ENCODE measurements at places on chromosomes 3 and 15.
A peak's percentile ranks its signal among the peaks of the same experiment; 100 is the strongest.

DNA sequence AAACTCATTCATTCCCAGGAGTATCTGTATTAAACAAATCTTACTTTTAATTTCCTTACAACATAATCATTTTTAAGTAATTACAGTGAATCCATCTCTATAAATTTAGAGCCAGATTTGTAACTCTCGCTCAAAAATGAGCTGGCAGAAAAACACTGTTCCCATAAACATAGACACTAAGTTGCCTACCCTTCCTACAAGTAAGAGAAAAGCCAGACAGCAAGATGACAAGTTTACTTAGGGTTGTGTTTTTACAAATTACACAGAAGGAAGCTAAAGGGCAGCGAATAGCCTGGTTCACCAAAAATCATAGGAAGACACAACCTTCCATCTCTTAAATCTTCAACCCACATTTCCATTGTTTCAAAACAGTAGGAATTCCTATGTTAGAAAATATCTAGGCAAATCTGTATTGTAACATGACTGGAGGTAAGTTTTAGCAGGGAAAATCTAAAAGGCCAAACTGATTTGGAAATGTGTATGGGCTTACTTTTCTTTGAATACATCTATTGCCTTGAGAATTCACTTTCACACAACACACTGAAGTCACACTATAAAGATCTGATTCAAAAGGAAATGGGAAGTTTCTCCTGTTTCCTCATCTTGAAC lies 21.7 kb downstream of the HERC1 start:
- no peak for DNase-seq

DNA sequence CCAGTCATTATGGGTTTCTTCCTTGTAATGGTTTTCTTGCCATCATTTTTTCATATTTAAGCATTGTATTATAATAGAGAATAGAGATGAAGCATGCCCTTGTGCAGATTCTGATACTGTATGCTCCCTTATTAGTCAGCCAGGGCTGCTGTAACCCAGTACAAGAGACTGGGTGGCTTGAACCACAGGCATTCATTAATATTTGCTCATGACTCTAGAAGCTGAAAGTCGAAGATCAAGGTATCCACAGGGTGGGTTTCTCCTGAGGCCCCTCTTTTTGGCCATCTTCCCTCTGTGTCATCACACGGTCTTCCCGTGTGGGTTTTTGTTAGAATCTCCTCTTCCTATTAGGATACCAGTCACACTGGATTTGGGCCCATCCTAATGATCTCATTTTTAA lies 74.5 kb downstream of the FOXP1 start:
- DNase-seq, result no peak

DNA sequence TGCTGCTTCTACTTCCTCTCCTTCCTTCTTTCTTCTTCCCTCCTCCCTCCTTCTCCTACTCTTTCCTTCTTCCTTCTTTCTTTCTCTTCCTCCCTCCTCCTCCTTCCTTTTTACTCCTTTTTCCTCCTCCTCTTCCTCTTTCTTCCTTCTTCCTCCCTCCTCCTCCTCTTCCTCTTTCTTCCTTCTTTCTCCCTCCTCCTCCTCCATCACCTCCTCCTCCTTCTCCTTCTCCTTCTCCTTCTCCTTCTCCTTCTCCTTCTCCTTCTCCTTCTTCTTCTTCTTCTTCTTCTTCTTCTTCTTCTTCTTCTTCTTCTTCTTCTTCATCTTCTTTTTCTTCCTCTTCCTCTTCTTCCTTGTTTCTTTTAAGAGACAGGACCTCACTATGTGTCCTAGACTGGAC lies 224.0 kb downstream of the NR2F2 start:
- DNase-seq, result no peak

GRCh38 chr3:4644951-4645350 lies 151.8 kb downstream of the ITPR1 start:
- DNase-seq, result no peak

- DNase-seq, result no peak
Observed at GRCh38 chr3:42678447-42678846, 6.9 kb upstream of the KLHL40 start.

DNA sequence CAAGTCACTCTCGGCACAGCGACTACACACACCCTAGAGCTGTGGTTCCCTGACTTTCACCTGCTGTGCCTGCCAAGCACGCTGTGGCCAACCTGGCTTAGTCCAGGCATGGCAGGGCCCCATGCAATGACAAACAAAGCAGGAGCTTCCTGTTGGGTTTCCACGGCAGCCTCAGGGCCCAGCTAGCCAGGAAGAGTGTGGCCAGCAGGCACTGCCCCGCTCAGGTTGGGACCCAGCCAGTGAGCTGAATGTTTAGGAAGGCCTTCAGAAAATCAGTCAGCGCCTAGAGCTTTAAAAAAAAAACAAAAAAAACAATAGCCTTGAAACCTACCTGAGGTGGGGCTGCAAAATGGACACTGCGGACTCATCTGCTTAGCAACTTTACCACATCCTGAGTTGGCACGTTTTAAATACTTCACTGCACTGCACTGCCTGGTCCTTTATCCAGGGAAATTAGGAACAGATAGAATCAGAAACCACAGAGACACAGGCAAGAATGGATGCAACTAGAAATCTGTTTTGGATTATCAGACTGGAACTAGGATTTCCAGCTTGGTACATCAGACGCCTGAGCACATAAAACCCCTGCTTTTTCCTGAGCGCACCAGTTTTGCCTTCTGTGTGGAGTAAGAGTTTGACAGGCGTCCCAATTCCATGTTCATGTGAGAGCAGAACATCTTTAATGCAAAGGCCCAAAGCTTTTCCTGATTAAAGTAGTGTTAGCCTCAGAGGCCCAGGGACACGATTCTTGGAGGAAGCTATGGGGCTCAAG lies 36.2 kb upstream of the LDHAL6B start:
- peak; percentile 58 for DNase-seq

GRCh38 chr3:69370156-69370883 lies 15.6 kb downstream of the FRMD4B start:
- DNase-seq, result peak; percentile 59

GRCh38 chr15:26182441-26182840 lies 319.3 kb upstream of the ATP10A start:
- no peak for DNase-seq

GRCh38 chr15:70569714-70570231 lies 193.6 kb downstream of the UACA start:
- DNase-seq, result no peak

DNA sequence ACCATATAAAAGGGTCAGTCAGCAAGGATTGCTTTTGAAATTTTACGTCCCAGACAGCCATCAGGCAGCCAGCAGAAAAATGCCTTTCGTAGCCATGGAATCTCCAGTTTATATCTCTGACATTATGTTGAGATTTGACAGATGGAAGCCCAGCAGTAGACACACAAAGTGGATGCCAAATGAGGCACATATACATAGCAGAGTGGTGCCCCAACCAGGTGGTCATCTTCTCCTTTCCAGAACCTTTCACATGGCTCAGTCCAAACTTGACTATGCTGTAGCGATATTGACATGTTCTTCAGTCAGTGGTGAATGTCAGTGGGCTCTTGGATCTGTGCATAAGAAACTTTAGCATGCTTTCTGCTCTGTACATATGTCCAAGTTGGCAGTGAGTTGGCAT lies 123.3 kb upstream of the GBE1 start:
- no peak for DNase-seq

DNA sequence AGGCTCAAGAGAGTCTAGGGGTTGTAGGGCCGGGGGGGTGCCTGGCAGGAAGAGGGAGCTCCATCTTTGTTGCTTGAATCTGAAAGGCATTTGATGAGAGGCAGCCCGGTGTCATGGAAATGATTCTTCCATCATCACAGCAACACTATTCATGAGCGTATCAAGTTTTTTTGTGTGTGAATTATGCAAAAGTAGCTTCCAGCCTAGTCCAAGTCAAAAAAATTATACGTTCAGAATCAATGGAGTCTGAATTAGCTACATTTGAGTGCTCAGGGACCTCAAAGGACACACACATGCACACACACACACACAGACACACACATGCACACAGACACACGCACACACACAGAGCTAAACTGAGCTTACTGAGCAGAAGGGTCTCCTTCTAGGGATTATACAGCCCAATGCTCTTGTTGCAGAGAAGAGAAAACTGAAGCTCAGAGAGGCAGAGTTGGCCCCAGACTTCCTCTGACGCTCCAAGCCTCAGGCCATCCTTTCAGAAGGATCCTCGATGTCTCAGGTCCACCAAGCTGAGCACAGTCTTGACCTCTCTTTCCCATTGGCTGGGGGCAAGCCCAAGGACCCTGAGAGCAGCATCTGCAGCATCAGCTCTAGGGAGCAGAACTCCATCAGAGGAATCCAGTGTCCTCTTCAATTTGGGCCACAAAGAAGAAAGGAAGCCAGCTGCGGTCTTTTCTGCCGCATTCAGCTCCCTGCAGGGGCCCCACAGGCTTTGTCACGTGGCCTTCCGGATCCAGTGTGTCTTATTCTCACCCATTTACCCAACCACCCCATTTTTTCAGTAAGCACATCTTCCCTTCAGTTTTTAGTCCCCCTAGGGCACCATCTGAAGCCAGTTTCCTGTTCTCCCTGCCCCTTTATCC lies 228.0 kb downstream of the UACA start:
- DNase-seq, result no peak

DNA sequence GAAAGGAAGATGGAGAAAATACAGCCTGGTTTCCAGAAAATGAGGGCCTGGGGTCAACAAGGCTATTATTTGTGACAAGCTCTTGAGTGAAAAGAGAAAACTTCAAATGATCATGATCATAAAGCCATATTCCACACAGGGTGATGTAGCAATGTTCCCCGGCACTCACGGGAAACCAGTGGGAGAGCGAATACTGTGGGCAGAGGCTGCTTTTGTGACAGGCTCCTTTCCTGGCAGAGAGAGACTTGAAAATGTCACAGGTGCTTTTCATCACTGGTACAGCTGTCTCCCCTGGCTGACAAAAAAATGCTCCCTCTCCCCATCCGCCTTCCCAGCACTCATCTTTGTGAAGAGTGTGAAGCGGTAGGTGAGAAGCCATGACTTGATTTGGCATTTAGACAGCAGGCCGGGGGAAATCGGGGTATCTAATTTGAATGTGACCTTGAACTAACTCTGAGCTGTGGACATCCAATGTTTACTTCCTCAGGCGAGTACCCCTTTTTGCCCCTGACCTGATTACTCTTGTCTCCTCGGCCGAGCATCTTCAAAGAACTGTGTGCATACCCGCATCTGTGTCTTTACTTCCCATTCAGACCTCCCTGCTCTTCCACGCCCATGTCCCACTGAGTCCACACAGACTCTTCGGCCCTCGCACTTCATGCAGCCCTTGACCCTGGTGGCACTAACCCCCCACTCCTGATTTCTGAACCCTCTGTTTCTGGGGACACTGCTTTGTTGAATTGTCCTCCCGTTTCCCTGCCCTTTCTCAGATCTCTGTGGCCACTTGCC lies 23.2 kb downstream of the CA12 start:
- peak; percentile 64 for DNase-seq

- DNase-seq, result no peak
Observed at GRCh38 chr15:55257012-55257670, 32.5 kb downstream of the RAB27A start.

- DNase-seq, result no peak
Observed at GRCh38 chr3:23249961-23250360, 46.8 kb downstream of the UBE2E2 start.

DNA sequence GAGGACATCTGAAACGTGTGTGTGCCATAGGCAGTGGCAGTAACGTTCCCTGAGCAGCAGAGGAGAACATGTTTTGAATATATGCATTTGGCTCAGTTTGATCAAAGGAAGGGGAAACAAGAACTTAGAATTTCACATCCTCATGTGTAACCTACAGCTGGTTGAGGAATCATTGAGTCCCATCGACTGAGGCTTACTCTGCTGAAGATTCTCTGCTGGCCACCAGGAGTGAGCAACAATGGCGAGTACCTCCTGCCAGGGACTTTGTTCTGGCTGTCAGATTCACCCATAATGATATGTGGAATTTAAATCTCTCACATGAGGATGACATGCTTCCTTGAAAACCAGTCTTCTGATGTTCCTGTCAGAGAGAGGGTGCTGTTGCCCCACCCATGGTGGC lies 21.3 kb downstream of the GORASP1 start:
- DNase-seq, result no peak

- DNase-seq, result no peak
Observed at GRCh38 chr15:28942046-28942445, 56.3 kb downstream of the APBA2 start.

- no peak for DNase-seq
Observed at GRCh38 chr3:139455206-139455605, 21.1 kb downstream of the RBP2 start.

GRCh38 chr3:119508172-119508845 lies 10.0 kb downstream of the TIMMDC1 start:
- no peak for DNase-seq

- peak; percentile 35 for DNase-seq
Observed at GRCh38 chr15:77706482-77707244, 74.0 kb upstream of the LINGO1 start.

DNA sequence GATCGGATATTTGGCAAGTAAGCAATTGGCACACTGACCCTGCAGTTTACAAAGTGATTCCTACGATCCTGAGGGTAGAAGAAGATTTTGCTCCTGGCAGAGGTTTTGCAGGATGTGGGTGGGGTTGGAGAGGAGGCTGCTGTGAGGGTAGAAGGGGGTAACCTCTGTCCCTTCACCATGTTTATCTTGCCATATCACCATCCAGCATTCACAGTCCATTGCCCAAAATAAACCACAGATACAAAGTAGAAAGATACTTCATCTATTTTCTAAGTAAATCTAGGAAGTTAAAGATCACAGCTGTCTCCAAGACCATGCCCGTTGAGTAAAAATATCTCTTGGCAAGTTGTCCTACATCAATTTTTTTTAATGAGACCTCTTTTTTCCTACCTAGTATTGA lies 51.6 kb downstream of the LIPC start:
- DNase-seq, result peak; percentile 22

DNA sequence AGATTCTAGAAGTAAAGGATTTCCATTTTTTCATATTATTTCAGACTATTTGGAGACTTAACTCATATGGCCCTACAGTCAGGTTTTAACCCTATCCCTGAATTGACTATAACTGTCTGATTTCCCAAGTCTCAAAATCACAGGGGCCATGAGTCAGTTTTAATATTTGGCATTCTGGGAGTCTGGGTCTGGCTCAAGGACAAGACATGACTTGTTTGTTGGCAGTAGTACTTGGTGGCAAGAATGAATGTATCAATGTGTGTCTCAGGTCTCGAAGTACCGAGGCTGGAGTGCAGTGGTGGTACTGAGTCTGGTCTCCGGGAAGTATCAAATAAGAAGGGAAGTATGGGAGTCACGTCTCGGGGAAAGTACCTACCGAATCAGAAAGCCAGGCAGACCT lies 10.8 kb downstream of the UMPS start:
- no peak for DNase-seq

- peak; percentile 95 for DNase-seq
Observed at GRCh38 chr15:78007964-78008886, 69.3 kb downstream of the TBC1D2B start.

All from osteoblast (primary cell).